ENCODE measurements at places on chromosomes 5 and 9. TPM values are rescaled to one million over a fixed set of nuclear protein-coding genes. Genes with fewer than 3 reads are reported as not detected.

DNA sequence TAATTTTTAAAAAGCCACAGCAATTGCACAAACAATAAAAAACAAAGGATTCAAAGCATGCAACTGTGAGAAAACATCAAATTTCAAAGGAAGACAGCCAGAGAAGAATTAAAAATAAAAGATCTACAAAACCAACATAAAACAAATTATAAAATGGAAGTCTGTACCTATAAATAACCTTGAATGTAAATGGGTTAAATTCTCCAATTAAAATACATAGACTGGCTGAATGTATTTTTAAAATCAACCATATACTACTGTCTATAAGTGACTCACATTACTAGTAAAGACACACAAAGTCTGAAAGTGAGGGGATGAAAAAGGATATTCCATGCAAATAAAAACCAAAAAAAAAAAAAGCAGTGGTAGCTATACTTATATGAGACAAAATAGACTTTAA is 33.7 kb downstream of the BTNL8 start:
- no peak for DNase-seq

- no peak for DNase-seq
These were observed 4.0 kb downstream of the SRP19 start for GRCh38 chr5:112865128-112865527.

- DNase-seq = no peak
These were observed 35.2 kb downstream of the RXRA start for GRCh38 chr9:134361426-134361825.

- no peak for DNase-seq
These were observed 199.5 kb downstream of the ALDH1A1 start for GRCh38 chr9:72753266-72753893.

- DNase-seq = no peak
These were observed 79.0 kb downstream of the AK8 start for GRCh38 chr9:132798817-132799790.

DNA sequence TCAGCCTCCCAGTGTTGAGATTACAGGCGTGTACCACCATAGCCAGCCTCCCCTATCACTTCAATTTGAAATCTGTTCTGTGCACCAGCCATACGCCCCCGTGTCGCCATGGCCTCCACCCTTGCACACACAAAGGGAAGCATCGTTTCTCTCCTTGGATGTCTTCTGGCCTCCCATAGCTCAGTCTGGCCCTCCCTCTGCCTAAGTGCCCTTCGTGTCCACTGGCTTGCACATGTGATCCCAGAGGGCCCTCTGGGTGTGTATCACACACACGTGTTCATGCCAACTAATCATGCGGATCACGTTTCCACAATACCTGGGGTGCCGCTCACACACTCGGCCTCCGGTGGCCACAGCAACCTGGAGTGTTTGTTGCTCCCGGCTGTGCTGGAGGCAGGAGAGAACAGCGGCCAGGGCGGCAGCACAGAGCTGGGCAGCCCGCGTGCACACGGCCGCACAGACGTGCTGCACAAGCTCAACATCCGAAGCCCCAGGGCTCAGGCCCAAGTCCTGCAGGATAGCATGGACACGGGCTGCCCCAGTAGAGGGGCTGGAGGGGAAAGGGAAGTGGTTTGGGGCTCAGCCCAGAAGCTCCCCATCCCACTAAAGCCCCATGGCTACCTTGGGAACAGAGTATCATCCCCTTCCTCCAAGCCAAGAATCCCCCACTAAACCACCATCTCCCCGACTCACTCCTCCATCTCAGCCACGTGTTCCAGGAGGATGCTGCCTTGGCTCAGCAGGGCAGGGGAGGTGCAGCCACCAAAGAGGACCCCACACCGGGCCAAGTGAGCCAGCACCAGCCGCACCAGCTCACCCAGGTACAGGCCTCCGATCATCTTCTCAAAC is 10.9 kb downstream of the HK3 start:
- DNase-seq = peak; percentile 66

DNA sequence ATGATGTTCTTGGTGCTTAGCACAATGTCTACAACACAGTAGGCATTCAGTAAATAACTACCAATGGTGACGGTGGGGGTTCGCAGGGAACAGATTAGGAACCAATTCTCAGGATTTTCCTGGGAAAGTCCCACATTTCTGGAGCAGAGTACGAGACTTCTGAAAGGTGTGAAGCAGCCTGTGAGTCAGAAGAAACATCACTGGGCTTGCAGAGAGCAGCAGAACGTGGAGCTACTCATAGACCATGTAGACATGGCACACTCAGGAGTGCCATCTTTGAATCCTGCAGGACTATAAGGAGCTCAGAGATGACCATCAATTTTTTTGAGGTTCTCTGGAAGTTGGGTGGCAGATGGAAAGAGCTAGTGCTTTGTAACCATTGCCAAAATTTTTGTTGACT is 106.6 kb upstream of the ANKRD55 start:
- DNase-seq = no peak

- DNase-seq = no peak
These were observed 97.1 kb upstream of the ASTN2 start for GRCh38 chr9:117511852-117512481.

DNA sequence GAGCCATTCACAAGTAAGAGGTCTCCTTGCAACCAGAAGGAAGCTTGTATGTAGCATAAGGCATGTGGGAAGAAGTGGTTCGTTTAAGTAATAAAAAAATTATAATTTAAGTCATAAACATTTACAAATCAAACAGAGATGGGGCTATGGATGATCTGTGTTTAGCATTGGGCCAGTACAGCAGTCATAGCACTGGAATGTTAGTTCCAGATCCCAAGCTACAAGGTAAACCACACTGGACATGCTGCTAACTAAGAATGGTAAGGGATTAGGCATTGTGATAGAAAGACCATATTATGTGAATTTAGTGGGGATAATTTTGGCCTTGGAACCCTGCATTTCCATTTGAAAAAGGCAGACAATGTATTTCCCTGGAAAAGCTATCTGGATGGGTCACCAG is 170.4 kb upstream of the KCNN2 start:
- DNase-seq = no peak

GRCh38 chr5:126446498-126447224 is 23.5 kb downstream of the GRAMD2B start:
- no peak for DNase-seq

GRCh38 chr5:9194509-9194908 is 351.4 kb downstream of the SEMA5A start:
- DNase-seq = no peak

DNA sequence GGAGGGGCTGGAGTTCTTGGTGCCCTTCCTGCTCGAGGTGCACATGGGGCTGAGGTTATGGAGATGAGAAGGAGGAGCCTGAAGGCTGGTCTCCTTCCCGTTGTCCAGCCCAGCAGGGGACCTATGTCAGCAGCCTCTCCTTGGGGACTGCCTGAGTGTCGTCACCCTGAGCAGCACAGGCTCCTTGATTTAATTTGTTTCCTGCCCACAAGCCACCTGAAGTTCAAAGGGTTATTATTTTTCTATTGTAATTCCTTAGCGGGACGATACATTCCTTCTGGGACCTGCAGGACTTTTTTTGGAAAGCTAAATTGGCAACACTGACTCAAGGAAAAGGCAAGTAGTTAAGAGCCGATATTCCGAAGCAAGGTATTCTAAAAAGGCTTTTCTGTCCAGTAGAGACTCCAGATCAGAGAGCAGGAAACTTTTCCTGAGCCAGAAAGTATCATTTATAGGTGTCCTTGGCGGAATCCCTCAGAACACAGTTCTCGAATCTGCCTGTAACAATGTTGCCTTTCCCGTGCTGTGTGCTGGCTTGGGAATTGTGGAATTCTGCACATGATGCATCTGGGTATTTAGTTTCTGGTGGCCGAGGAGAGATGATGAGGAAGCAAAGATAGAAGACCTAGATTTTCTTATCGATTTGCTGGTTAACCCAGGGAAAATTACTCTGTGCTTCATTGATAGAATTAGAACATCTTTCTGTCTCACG is 55.4 kb downstream of the ARHGAP26 start:
- DNase-seq = no peak

Gene PRDM9
- not detected for total RNA-seq

Gene STRBP
- total RNA-seq = 3.7 TPM

Gene OR2V2
- not detected for total RNA-seq

Gene TESK1
- total RNA-seq = 61.1 TPM

Gene IGFBPL1
- total RNA-seq = 2.7 TPM

Gene MCTP1
- 23.8 TPM for total RNA-seq

Gene FOXD4L6
- not detected for total RNA-seq

Gene CXCL14
- 87.3 TPM for total RNA-seq

Gene OBP2B
- not detected for total RNA-seq

Gene IRX4
- total RNA-seq = not detected

Gene MLLT3
- total RNA-seq = 7.6 TPM

Gene GABRP
- total RNA-seq = 0.29 TPM

Gene CCL27
- total RNA-seq = not detected

Gene CD180
- total RNA-seq = 1.4 TPM

Gene HEXB
- total RNA-seq = 209 TPM

Gene GPR150
- 0.10 TPM for total RNA-seq

Data from posterior vena cava (tissue), 2 donors.